GM23248 (cell line): ENCODE measurements at places on chromosomes 2 and 18.

DNA sequence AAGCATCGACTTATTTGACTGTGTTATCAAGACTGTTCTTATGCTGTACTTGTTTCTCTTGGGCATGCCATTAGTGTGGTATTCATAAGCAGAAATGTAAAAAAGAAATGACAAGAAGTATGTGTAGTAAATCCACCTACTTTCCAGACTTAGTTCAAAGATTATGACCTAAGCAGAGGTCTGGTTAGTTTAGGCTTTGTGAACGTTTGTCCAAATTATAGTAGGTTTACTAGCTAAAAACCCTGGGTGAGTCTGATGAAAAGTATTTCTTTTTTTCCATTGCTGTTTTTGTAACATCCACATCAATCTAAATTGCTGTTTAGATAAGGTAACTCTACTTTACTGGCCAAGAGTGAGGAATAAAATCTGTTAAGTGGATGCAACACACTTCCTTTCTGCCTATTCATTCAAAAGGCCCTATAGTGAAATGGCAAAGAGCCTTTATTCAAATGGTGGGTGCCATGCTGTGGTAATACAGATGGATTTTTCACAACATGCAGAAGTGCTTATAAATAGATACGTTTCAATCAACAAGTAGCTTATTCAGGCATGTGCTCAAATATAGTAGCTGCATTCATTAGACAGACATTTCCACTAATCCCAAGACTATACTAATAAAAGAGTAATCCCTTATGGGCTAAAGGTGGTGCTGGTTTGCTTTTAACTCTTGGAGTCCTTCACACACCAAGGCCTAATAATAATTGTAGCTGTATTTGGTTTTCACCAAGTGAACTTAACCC is 122.5 kb upstream of the LTBP1 start:
- no peak for DNase-seq

- DNase-seq: peak; percentile 11
These were observed 1632.8 kb upstream of the CELF4 start for GRCh38 chr18:39198376-39198775.

DNA sequence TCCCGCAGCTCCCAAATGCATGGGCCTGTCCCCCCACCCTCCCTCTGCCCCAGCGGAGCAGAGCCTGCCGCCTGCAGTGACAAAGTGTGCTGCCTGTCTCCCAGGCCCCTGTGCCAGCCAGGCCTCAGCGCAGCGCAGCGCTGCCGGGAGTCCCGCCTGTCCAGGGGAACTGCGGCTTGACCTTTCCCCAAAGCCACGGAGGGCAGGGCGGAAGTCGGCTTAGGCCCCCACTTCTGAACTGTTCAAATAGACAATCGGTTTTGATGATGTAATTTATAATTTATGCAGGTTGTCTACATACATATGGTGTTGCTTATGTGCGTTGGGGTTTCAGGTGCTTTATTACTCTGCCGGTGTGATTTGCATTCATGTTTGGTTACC is 7.1 kb downstream of the GBX2 start:
- DNase-seq: no peak

DNA sequence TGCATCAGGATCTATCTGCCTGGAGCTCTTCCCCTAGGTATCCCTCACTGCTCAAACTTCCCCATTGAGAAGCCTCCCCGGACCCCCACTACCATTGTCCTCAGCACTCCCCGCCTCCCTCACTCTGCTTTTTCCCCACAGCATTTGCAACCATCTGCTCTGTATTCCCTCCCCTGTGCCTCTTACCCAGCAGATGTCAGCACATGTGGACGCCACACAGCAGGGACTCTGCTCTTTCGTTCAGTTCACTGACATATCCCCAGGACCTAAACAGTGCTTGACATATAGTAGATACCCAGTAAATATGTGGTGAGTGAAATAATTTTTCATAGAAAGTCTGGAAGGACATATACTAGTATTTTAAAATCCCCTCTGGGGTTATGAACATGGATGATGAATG is 101.1 kb downstream of the TMEM247 start:
- DNase-seq: no peak

- DNase-seq: no peak
These were observed 126.3 kb upstream of the TPO start for GRCh38 chr2:1286929-1287328.

- no peak for DNase-seq
These were observed 145.0 kb upstream of the OSR1 start for GRCh38 chr2:19503406-19503805.

GRCh38 chr2:23198316-23199114 is 186.5 kb upstream of the KLHL29 start:
- no peak for DNase-seq

- DNase-seq: no peak
These were observed 148.4 kb downstream of the CSRNP3 start for GRCh38 chr2:165617741-165618481.

DNA sequence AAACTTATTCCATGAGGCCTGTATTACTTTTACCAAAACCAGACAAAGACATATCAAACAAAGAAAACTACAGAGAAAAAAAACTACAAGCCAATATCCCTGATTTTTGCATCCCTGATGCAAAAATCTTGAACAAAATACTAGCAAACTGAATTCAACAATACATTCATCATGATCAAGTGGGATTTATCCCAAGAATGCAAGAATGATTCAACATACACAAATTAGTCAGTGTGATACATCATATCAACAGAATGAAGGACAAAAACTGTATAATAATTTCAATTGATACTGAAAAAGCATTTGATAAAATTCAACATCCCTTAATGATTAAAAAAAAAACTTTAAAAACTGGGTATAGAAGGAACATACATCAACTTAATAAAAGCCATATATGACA is 106.8 kb downstream of the SLC39A10 start:
- no peak for DNase-seq

DNA sequence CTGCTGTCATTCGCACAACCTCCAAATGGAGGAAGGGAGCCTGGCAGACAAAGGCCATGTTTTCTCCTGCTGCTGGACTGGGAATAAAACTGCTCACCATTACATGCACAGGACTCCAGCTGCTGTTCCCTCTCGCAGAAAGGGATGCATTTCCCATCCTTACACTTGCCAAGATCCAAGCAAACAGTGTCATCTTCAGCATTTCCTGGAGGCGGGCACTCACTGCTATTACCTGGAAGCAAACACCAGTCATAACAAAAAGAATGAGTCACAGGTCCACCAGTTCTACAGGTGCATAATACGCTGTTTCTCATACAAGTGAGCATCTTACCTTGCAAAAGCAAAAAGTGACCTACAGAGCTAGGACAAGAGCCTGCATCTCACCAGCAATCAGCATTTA is 22.7 kb downstream of the IAH1 start:
- DNase-seq: no peak

DNA sequence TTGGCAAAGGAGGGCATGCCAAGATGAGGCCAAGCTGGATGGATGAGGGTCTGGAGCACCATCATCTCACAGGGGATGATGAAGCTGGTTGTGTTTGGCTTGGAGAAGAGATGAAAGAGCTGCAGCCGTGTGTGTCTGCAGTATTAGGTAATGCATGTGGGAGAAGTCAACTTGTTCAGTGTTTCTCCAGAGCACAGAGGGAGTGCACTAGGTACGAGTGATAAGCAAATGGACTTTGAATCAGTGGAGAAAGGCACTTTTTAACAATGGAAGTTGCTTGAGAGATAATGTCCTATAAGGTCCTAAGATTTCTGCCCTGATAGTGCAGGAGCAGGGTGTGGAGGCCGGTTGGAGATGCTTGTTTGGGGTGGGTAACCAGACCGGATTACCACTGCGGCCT is 36.0 kb downstream of the SLC14A2 start:
- no peak for DNase-seq

DNA sequence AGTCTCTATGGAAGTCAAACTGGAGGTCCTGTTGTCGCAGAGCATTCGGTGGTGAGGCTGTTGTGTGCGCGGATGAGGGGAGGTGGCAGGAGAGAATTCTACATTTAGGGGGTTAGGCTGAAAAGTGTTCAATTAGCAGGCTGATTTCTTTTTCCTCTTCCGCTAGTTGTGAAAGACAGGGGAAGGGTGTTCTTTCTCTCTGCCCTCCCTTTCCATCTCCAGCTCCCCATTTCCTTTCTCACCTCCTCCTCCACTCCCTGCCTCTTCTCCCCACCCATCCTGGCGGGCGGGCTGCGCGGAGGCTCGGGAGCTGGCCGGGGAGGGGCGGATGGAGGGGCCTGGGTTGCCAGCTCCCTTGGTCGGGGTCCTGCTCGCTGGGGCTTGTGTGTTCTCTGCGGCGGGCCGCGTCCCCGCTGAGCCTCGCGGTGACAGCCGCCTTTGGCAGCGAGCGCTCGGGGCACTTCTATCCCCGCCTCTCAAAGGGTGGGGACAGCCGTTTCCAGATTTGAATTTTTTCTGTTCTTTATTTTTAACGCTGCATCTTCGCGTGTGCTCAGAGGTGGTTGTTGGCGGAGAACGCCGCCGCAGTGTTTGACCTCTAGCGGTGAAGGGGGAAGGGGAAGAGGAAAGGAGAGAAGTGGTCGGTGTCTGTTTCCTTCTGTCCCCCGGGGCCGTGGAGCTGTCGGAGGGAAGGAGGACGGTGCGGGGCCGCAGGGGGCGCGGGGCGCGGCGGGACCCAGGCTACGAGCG is 3.6 kb downstream of the SOX11 start:
- peak; percentile 30 for DNase-seq

- peak; percentile 79 for DNase-seq
These were observed 315.2 kb upstream of the ZEB2 start for GRCh38 chr2:144834998-144835633.

GRCh38 chr2:207863345-207863744 is 93.6 kb upstream of the FZD5 start:
- no peak for DNase-seq

DNA sequence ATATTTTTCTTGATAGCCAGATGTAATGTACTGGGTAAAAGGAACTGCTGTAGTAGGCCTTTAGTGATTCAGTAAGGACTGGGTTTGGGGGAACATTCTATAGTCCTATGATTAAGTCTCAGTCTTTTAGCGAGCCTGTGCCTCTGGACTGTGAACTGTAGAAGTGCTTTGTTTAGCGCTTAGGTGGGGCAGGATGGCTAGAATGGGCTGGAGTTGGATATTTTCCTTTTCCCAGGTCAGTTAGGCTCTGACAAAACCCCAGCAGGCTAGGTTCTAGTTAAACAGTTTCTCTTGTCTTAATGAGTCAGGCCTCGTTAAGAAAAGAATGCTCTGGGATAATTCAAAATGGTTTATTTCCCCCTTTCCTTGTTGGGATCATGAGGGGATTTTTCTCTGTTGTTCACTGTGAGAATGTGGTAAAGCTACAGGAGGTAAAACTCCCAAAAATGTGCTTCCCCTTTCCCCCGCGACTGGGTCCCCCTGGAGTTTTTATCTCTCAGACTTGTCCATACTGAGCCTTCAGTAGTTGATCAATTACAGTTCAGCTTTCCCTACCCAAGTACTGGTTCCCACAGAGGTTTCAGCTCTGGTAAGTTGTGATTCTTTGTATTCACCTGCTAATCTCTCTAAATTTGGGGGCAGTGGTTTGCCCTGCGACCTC is 31.5 kb downstream of the EHBP1 start:
- DNase-seq: no peak

DNA sequence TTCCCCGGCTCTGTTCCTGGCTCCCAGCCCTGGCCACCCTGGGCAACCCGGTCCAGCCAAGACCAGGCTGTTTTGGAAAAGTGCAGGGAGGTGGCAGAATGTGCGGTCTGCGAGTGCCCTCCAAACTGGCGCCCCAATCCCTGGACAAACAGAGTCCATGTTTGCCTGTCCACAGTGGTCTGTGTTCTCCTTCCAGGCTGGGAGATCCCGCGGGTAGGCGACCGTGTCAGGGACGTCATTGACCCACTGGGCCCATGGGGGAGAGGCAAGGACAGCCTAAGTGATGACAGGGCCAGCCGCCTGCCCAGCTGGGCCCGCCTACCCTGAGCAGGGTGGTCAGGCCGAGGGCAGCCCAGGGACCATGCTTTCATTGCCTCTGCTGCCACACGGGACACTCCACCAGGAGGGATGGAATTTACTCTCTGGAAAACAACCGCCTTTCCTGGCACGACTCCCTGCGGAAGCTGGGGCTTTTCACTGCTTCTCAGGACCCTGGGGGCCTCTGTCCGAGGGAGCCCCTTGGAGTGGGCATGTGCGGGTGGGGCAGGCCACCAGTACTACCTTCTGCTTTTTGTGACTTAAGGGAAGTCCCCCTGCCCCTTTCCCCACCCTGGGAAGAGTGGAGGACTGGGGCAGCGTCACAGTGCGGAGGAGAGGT is 20.1 kb downstream of the CYP26B1 start:
- no peak for DNase-seq

- peak; percentile 66 for DNase-seq
These were observed 18.7 kb upstream of the IHH start for GRCh38 chr2:219079417-219079816.

- DNase-seq: peak; percentile 7
These were observed 56.1 kb downstream of the DYNAP start for GRCh38 chr18:54647176-54647575.

DNA sequence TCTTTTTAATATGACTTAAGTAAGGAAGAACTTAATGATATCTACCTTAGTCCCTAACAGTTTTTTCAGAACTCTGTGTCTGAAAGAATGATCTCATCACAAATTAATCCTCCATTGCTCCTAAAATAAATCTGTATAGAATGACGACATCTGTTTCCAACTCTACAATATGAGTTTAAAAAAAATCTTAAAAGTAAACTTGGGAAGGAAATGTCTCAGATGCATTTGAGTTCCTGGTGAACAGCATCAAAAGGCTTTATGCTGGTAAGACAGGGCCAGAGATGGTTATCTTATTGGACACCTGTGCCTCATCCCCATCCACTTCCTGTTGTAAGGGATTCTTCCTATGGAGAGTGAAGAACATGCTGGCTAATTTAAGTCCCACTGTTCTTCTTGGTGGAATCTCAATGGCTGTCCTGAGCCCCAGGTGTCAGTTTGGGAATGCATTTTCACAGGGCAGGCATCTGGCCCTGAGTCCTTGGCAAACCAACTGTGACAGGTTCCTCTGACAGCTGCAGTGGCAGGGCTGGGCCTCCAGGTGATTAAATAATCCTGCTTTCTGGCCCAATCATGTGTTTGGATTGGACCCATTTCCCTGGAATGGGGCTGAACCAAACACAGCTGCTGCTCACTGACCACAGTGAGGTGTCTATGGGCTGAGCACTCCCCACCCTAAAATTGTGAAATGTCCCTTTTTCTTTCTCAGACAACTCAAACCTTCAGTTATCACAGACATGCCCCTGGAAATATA is 12.9 kb upstream of the NCKAP5 start:
- DNase-seq: peak; percentile 18

DNA sequence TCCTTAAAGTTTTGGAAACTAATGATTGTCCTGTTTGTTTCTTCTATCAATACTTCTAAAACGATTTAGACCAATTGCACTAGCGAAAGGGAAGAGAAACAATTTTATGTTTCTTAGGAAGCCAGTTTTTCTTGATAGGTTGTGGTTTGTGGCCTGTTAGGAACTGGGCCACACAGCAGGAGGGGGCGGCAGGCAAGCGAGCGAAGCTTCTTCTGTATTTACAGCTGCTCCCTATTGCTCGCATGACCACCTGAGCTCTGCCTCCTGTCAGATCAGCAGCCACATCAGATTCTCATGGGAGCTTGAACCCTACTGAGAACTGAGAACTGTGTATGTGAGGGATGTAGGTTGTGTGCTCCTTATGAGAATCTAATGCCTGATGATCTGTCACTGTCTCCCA is 201.5 kb upstream of the PXDN start:
- DNase-seq: no peak

GRCh38 chr2:219461047-219461514 is 26.4 kb downstream of the SPEG start:
- DNase-seq: no peak
